ENCODE measurements at places on chromosomes 1 and 21.

DNA sequence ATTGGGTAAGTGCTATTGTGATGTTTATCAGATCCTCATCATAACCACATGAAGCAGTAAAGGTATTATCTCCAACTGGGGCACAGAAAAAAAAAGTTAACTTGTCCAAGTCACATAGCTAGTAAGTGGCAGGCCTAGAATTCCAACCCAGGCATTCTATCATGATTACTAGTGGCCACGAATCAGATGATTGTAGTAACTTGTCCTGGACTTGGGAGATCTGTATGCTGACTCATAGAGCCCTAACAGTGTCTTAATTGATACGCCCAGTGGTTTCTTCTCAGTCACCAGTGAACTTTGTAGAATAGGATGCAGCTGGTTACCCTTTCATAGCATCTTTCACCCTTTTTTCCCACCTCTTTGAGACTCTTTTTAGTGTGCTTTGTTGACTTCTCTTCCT lies 91.1 kb upstream of the UBE2U start:
- DNase-seq = no peak

DNA sequence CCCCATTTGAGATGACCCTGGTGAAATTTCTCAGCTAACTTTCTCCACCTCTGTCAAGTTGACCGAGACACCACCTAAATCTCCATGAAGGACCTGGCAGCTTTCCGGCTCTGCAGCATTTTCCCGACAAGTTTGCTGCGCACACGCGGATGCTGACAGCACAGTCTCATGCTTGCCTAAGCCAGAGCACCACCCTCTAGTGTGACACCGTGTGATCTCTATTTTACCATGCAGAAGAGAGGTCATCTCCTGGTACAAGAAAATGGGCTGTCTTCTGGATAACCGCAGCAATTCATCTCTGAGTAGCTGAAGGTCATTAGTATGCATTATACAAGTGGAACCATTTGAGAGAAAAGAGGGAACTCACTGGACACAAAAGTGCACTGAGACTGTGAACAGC lies 38.9 kb upstream of the H6PD start:
- no peak for DNase-seq

- DNase-seq = peak; percentile 28
These were observed at the start of gene ECE1 for GRCh38 chr1:21289700-21290545. ECE1 (minus strand) TSS chr1:21290463; CDS start chr1:21290414, 49 bp downstream.

GRCh38 chr1:67314696-67315095 lies 7.0 kb downstream of the IL12RB2 start:
- DNase-seq = no peak

DNA sequence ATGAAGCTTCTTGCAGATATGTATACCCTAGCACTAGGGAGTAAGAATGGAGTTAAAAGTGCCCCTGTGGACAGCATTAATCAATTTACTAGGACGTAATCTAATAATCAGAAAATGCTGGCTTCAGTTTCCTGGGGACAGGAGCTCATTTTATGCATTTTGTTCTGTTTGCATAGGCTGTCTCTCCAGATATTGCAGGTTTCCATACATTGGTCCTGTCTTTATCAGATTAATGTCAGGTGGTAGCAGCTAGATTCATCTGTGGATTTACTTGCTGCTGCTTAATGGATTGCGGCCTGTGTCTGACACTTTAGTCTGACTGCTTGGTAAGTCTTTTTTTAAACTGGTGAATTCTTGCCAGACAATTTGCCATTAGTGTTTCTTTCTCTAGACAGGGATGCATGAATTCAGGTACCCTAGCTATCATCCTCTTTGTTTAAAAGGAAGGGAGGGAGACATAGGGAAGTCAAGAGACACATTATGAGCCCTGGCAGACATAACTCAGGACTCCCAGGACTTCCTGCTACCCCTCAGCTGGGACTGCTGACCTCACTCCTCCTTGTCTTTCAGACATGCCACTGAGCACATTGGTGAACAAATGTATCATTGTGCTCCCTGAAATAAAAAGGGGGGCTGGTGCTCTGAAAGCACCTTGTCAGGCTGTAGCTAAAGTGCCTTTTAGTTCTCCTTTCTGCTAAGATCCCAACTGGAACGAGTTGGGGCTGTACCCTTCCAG lies 47.7 kb downstream of the NOS1AP start:
- DNase-seq = no peak

- no peak for DNase-seq
These were observed 188.6 kb upstream of the VAMP3 start for GRCh38 chr1:7582460-7582972.

GRCh38 chr1:205530116-205530515 lies 25.6 kb downstream of the CDK18 start:
- no peak for DNase-seq

GRCh38 chr21:38769191-38769780 lies 36.4 kb upstream of the ETS2 start:
- no peak for DNase-seq

DNA sequence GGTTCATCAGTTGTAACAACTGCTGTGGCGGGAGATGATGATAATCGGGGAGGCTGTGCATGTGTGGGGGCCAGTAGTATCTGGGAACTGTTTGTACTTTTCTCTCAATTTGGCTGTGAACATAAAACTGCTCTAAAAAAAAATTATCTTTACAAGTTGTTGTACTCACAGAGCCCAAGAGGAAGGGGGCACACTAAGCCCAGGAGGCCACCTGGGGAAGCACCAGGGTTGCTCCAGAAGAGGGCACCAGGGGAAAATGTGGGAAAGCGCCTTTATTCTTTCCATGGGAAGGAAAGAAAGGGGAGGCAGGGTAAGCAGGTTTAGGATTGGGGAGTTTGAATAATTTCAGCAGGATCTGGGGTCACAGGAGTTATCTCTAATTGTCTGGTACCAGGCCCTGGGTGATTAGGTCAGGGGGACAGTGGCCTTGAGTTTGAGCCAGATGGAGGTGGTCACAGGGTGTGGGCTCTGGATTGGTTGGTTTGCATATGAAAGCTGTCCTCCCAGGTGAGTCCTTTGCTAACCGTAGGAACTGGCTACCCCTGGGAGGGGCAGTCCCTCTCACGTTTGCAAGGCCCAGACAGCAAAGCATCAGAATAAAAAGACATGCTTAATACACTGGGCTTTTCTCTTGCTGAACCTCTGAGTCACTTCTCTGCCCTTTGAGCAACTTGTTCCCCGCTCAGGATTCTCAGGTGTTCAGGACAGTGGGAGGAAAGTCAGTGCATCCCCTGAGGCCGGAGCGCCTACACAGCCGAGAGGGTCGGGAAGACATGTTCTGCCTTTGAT lies 11.2 kb downstream of the MYOC start:
- DNase-seq = no peak

- no peak for DNase-seq
These were observed 18.8 kb upstream of the TENT5B start for GRCh38 chr1:27031235-27032118.

DNA sequence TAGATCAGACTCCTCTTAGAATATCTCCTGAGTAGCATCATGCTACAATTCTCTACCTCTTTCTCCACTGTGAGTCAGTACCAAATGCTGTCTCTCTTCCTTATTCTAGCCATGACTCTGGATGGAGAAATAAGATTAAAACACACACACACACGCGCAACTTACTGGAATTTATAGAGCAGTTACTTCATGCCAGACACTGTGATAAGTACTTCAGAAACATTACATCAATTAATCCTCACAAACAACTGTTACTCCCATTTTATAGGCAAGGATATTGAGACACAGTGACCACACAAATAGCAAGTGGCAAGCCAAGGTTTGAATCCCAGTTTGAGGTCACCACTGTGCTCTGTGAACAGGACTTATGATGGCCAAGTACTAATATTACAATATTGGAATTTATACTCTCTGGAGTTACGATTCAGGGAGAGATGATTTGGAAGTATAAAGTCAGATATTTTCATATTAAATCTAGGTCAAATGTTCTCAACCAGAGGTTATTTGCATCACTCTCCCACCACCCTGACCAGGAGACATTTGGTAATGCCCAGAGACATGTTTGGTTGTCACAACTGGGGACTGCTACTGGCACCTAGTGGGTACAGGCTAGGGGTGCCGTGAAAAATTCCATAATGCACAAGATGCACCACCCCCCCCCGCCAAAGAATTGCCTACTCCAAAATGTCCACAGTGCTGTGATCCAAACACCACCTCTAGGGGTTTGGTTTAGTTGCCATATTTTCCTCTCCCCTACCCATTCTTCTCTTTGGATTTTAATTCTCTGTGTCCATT lies 221.6 kb downstream of the LTN1 start:
- DNase-seq = no peak

- DNase-seq = no peak
These were observed 24.8 kb downstream of the MTR start for GRCh38 chr1:236819856-236820255.

DNA sequence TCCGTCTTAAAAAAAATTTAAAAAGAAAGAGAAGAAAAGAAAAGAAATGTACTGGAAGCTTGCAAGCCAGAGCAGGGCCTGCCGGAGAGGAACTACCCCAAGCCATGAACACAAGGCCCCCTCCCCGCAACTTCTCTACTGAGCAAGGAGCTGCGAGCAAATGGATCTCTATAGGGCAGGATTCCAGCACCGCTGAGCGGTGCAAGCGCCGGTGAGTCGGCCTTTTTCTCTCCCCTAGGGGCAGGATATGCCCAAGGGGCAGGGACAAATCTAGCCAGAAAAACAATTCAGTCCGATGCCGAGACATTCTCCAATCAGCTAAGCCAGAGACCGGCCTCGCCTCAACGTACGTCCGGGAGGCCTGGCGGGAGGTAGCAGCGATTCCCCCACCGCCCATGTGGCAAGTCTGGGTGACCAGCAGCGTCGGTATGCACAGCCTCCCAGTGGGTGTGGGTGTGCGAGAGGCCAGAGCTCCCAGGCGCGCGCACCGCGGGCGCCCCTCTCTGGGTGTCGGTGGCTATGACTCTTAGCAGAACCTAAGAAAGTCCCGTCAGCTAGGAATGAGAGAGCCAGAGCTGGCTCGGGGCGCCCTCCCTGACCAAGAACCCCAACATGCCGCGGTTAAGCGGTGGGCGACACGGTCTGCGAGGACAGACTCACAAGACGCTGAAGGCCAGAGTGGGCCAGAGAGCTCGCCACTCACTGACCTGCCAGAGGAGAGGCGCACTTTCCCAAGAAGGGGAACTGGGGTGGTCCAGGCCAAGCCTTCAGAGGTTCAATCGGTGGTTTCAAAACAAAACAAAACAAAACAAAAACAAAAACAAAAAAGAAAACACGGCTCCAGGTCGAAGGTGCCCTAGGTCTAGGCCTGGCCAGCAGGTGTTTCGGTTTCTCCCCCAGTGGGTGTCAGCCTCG lies 1.9 kb downstream of the CSMD2 start:
- peak; percentile 8 for DNase-seq

- no peak for DNase-seq
These were observed at the start of gene RNF207 for GRCh38 chr1:6205849-6206519. RNF207 (plus strand) TSS chr1:6206119; CDS start chr1:6206536, 417 bp downstream.

- DNase-seq = peak; percentile 36
These were observed 90.8 kb downstream of the ZP4 start for GRCh38 chr1:237799762-237800474.

DNA sequence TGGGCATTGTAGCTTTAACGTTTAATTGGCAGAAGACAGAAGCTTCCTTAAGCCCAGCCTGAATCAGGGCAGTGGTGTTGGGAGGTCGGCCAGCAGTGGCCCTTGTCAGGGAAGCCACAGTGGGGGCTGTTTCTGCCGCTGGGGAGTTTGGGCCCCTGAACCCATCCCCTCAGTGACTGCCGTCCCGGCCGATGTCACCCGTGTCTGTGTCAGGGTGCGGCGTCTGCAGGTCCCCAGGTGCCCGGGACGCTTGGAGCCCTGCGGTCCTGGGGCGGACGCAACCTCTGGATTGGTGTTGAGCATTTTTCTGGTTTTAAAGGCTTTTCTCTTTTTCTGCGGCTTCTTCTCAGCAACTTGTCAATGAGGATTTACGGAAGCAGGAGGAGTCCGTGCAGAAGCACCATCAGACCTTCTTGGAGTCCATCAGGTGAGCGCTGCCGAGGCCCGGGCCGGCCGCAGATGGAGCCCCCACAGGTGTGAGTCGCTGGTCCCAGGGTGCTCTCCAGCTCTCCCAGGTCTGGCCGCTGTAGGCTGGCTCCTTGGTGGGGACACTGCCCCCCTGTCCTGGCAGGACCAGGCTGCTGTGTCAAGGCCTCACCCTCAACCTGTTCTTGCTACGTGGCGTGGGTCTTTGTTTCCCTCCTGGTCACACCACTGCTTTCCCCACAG lies 2.3 kb downstream of the ATAD3C start:
- DNase-seq = no peak

- DNase-seq = no peak
These were observed 13.5 kb upstream of the AJAP1 start for GRCh38 chr1:4640931-4641330.

DNA sequence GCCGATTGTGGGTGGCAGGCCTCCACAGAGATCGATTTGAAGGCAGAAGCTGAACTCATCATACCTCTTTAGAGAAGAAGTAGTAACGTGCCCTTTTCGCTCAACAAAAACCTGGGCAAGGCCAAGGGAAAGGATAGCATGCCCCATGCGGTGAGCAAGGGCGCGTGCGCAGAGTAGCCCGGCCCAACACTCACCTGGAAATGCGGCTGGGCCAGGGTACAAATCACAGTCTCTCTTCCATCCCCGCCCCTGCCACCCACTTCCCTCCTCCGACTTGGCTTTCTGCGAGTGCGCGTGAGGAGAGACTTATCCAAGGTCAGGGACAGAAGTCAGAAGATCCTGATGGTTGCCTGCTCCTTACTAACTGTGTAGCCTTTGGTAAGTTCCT lies 160.7 kb upstream of the C1orf21 start:
- DNase-seq = no peak

DNA sequence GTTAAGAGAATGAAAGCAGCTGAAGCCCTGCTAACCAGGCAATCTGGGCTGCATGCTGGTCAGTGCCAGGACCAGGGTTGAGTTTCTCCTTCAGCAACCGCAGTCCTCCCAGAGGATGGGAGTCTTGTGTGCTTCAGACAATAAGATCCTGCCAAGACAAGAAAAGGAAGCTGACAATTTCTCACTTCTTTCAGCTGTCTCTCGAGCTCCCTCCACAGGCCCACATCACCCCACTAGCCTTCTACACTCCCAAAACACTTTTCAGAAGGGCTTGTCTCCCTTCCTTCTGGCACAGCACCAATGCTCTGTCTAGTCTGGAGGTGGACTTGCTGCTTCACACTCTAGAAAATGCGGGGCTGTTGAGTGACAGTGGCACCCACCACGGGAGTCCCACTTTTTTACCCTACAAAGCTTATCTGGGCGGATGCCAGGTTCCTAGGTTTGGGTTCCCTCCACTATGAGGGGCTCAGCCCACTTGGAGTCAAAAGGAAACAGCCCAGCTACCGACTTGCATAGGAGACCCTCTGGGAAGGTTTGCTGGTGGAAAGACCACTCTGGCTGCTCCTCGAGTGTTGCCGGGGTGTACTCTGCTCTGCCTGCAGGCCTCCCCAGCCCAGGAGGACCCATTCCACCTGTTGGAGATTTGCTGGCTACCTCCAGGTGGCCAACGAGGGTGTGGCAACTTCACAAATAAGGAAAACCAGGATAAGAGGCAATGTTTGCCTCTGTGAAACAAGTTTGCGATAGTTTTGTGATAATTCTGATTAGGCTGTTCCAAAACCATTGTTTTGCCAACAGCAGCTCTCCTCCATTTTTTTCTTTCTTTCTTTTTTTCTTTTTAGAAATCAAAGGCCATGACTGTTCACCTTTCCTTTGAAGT lies 68.9 kb downstream of the TENT5C start:
- DNase-seq = peak; percentile 55

- DNase-seq = no peak
These were observed 1.0 kb downstream of the TMEM200B start for GRCh38 chr1:29122682-29123052.

GRCh38 chr21:38815060-38815405 lies 9.3 kb downstream of the ETS2 start:
- no peak for DNase-seq
